ENCODE measurements at places on chromosomes 3 and 15.

DNA sequence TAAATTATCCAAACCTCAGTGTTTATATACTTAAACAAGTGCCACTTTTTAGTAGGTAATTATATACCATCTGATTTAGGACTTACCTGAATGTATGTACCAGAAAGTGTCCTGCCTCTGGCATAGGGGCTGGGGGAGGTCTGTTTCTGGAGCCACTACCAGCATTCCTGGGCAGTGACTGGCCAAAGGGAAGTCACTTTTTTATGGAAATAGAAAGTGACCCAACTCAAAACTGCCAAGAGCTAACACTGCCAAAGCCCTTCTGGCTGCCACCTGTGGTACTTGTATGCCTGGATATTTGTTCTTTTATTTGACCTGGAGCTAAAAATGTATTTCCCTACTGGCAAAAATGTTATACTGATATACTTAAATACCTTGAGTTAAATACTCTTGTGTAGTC is 42.7 kb downstream of the ESYT3 start:
- DNase-seq = no peak

DNA sequence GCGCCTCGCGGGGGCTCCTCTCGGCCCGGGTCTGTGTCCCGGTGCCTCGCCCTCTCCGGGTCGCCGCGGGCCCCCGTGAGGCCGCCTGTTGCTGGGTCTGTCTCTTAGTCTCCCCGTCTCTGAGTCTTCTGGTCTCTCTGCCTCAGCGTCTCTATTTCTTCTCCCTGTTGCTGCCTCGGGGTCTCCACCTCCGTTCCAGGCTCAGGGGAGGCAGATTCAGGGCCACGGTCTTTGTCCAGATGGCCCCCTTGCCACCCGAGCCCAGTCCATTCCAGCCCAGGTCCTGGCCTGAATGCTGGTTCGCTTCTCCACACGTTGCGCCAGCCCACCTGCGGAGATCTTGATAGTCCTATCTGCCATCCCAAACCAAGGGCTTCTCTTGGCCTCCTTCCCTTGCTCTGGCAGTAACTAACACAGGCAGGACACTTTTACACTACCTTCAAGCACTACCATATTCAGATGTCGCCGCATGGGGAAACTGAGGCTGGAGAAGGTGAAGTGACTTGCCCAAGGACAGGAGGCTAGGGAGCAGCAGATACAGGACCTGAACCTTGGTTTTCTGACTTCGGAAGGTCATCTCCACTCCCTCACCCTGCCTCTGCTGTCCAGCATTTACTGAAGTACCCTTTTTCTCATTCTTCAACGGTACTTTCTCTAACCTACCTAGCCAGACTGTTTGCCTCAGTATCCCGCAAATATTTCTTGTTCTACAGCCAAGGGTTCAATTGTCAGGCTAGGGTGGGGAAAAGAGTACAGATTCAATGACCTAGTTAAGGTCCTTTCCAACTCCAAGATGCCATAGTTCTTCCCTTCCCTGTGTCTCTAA is 616 bp upstream of the IGDCC4 start:
- no peak for DNase-seq

DNA sequence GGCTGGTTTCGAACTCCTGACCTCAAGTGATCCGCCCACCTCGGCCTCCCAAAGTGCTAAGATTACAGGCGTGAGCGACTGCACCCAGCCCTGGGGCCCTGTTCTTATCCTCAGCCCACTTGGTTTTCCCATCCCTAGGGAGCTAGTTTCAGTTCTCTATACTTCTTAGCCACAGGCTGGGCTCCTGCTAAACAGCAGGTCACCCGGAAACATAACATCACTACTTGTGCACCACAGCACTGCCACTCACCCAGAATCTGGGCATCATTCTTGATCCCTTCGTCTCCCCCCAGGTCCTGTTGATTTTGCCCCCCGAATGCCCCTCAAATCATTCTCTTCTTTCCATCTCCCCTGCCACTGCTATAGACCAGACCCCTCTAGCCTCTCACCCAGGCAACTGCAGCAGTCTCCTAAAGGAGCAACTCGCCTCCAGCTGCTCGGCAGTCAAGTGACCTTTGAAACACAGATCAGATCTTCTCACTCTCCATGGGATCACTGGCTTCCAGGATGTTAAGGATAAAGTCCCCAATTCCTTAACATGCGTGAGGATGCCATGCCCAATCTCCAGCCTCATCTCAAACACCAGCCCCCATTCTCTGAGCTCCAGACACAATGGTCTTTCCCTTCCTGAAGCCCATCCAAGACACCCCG is 5.6 kb upstream of the AP3S2 start:
- no peak for DNase-seq

DNA sequence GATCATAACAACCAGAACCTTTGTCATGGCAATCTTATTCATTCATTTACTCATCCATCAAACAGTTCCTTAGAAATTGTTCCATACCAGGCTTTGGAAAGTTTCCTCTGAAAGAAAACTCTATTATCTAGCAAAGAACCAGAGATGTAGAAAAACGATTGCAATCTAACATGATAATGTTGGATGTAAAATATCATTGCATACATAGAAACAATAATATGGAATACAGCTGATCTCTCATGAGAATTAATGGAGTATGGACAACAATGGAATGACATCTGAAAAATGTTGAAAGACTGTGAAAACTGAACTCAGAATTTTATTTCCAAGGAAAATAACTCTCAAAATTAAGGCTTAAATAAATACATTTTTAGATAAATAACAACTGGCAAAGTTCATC is 665.4 kb downstream of the NLGN1 start:
- no peak for DNase-seq

DNA sequence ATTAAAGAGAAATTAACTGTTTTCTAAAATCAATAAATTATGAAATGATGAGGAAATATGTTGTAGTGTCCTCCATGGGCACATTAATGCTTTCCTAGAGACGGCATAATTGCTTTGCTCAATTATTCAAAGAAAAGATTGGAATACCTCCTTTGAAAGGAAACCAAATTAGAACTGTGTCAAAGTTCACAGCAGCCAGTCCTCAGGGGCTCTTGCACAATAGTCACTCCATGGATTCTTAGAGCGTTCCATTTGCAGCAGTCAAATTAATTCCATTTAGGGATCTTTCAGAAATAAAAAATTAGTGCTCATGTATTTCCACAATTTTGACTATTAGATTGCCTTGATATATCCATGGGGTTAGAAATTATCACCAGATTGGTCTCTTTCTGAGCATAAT is 841.6 kb upstream of the DPPA4 start:
- DNase-seq = no peak

GRCh38 chr3:52185311-52185710 is 12.6 kb upstream of the ALAS1 start:
- DNase-seq = no peak

DNA sequence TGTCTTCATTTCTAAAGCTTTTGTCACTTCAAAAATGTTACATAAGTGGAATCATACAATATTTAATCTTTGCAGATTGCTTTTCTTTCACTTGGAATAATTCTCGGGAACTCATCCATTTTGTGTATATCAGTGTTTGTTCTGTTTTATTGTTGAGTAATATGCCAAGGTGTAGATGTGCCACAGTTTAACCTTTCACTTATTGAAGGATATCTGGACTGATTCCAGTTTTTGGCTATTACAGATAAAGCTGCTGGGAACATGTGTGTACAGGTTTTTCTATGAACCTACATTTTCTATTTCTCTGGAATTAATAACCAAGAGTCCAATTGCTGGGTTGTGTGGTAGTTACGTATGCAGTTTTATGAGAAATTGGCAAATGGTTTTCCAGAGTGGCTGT is 334.9 kb downstream of the PTPRG start:
- no peak for DNase-seq

DNA sequence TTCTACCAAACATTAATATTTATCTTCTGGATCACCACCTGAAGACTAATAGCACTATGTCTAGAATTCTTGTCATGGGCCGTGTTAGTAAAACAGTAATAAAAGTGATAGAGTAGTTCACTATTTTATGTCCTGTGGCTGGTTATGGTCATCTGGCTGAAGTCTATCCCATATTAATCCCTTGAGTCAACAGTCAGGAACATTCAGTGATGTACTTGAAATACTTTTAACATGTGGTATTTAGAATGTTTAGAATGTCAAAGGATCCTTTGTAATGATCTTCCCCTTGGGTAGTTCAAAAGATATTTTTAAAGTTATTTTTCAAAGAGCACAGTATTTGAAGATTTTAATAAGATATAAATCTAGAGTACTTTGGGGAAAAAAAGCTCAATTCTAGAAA is 117.0 kb downstream of the MBNL1 start:
- no peak for DNase-seq
